ENCODE measurements at places on chromosomes 5 and 9.

- no peaks in the 10 kb centered on the region for H3K4me1 ChIP-seq
- H3K27me3 ChIP-seq = no peaks in the 10 kb centered on the region
- H3K27ac ChIP-seq = no peak overlapping the region
Measured at GRCh38 chr5:151298063-151298855, 5.3 kb downstream of the SLC36A3 start.

DNA sequence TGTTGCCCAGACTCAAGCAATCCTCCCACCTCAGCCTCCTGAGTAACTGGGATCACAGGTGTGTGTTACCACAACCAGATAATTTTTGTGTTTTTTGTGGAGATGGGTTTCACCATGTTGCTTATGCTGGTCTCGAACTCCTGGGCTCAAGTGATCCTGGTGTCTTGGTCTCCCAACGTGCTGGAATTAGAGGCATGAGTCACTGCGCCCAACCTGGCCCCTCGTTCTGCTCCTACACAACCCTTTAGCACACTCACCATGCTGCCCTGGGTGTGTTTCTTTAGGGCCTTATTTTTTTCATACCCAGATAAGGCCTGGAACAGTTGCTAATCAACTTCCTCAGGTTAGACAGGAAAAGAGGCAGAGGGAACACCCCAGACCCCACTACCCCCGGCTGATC lies 2.6 kb downstream of the PDZD2 start:
- no peak overlapping the region for H3K27ac ChIP-seq
- H3K4me3 ChIP-seq = no peak overlapping the region
- H3K36me3 ChIP-seq = no peaks in the 10 kb centered on the region
- no peak for DNase-seq
- H3K4me1 ChIP-seq = peaks cover 13% of the 10 kb centered on the region

DNA sequence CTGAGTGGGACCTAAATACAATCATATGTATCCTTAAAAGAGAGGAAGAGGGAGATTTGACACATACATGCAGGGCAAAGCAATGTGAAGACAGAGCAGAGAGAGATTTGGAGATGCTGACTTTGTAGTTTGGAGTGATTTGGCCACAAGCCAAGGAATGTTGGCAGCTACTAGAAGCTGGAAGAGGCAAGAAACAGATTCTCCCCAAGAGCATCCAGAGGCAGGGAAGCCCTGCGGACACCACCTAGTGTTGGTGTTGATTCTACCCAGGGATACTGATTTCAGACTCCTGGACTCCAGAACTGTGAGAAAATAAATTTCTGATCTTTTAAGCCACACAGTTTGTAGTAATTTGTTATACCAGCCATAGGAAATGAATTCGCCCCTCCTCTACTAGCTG lies 64.9 kb upstream of the OSMR start:
- DNase-seq = no peak
- H3K4me3 ChIP-seq = no peak overlapping the region
- H3K36me3 ChIP-seq = no peaks in the 10 kb centered on the region
- no peaks in the 10 kb centered on the region for H3K4me1 ChIP-seq
- H3K27ac ChIP-seq = no peak overlapping the region

DNA sequence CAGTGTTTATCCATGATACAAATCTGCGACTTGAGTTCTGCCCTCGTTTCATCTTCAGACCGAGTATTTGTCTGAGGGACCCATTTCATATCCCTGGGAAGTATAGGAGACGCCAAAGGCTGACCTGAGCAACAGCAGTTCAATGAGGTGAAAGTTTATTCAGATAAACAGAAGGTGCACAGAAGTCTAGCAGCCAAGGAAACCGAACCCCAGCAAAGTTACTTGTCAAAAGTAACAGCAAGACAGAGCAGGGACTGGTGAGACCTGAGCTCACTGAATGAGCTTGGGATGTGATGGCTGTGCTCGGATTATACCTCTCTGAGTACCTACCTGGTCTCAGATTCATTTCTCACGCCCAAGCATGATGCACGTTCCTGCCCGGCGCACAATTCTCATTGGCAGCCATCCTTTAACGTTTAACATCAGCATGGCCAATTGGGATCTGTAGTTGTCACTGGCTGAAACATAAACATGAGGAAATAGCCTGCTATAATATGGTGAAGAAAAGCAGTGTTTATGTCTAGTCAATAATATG lies 599 bp downstream of the LYRM7 start:
- peak overlapping the region; percentile 77 for H3K27ac ChIP-seq
- no peaks in the 10 kb centered on the region for H3K27me3 ChIP-seq
- DNase-seq = no peak
- no peaks in the 10 kb centered on the region for H3K36me3 ChIP-seq
- peaks cover 19% of the 10 kb centered on the region for H3K4me1 ChIP-seq
- H3K4me3 ChIP-seq = peak overlapping the region; percentile 89

DNA sequence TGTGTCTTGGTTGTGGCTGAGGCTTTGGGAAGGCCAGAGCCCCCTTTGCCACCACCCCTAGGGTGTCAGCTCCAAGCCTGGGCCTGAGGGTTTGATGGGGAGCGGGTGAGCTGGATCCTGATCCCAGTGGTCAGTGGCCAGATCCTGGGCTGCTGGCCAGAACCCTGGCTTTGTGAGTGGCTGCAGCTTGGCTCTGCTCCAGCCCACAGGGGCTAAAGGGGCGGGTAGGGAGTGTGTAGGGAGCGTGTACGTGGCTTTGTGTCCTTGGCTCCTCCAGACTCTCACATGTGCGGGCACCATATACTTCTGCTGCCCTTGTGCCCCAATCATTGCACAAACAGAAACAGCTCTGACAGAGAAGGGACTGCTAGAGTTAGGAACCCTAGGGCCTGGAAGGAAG lies 1.2 kb upstream of the IL11RA start:
- peaks cover 18% of the 10 kb centered on the region for H3K36me3 ChIP-seq
- no peak for DNase-seq
- H3K27ac ChIP-seq = no peak overlapping the region

- DNase-seq = no peak
- no peaks in the 10 kb centered on the region for H3K36me3 ChIP-seq
- no peaks in the 10 kb centered on the region for H3K4me1 ChIP-seq
- no peak overlapping the region for H3K27ac ChIP-seq
Measured at GRCh38 chr5:149284501-149284900, 12.8 kb downstream of the AFAP1L1 start.

DNA sequence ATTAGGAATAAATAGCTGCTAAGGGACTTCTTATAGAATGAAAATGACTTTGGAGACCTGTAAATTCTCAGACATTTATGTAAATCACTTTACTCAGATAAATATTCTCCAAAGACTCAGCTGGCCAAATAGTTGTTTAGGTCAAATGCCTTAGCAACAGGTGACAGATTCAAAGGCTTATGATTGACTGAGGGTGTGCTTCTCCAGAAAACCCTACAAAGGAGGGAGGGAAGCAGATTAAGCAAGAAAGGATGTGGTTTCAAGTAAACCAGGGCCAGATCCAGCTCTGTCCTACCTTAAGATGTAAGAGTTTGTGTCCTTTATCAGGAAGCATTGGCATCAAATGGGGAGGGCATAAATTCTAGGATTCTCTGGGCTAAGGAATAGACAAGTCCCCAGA lies 433.0 kb downstream of the TLE1 start:
- H3K4me3 ChIP-seq = no peak overlapping the region
- H3K27me3 ChIP-seq = no peaks in the 10 kb centered on the region
- no peaks in the 10 kb centered on the region for H3K36me3 ChIP-seq
- no peaks in the 10 kb centered on the region for H3K4me1 ChIP-seq
- no peak for DNase-seq

DNA sequence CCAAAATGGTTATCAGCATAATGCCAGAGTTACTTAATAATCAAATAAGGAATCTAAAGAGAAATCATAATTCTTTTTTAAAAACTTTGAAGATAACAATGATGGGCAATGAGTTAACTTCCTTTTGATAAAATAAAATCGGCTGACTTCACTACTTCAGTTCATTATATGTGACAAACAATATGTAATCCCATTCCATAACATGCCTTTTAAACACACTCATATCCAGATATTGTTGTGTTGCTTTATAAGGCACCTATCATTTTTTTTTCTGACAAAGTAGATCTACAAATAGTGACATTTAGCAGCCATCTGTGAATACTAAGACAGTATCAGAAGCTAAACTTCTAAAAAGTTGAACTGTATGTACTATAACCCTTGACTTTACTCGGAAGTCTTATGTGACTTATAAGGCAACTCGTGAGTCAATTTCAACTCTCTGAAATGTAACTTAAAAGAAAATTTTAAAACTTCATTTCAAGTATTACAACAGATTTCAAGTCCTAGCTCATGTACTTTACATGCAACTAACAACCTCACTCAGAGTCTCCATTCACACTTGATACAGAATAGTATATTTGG lies 7.5 kb downstream of the ADAMTS6 start:
- H3K4me3 ChIP-seq = no peak overlapping the region
- H3K4me1 ChIP-seq = no peaks in the 10 kb centered on the region
- H3K36me3 ChIP-seq = no peaks in the 10 kb centered on the region

DNA sequence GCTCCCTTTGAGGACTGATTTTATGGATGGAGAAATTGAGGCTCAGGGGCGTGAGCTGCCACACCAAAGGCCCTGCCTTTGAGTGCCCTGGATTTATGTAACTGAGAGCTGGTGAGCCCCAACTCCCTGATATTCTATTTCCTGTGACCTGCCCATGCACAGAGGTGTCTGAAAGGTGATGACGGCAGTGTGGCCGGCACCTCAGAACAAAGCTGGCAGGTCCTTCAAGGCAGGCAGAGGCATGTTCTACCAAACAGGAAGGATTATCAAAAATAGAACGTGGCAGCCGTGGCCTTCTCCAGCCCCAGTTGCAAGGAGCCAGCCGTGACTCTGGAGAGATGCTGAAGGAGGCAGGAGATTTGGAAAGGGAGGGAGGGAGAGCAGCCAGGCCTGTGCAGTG lies 36.2 kb downstream of the INSYN2B start:
- H3K27me3 ChIP-seq = no peaks in the 10 kb centered on the region
- no peaks in the 10 kb centered on the region for H3K4me1 ChIP-seq
- peaks cover 24% of the 10 kb centered on the region for H3K36me3 ChIP-seq
- no peak overlapping the region for H3K4me3 ChIP-seq
- no peak overlapping the region for H3K27ac ChIP-seq
- no peak for DNase-seq

DNA sequence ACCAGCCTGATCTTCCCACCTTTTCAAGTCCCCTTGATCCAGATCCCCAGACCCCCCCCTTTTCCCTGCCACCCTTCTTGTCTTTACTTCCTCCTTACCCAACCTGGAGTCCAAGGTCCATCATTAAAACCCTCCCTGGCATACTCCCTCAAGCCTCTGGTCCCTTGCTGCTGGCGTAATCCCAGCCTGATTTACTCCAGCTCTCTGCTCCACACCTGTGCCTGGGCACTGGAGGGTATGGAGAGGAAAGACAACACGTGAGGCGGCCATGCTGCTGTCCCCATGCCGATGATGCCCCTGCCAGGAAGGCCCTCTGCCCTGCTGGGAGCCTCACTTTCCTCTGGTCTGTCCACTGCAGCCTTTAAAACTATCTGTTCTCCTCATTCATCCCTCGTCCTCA lies 5.1 kb downstream of the B4GALT7 start:
- H3K4me1 ChIP-seq = peaks cover 22% of the 10 kb centered on the region
- H3K4me3 ChIP-seq = no peak overlapping the region
- H3K36me3 ChIP-seq = peaks cover 6% of the 10 kb centered on the region
- no peak overlapping the region for H3K27ac ChIP-seq

DNA sequence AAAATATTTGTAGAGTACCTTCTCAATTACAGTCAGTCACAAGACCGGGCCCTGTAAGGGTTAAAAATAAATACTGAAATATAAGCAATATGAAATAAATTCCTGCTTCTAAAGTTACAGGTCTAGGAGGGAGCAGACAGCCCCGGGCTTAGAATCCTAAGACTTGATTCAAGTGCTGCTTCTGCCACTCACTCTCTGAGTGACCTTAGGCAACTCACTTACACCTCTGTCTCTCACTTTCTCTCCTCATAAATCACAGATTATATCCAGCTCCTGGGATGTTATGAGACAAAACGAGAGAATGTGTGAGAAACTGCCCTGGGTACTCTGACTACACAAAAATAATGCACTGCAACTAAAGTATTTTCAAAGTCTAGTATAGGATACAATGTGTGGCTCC lies 101.9 kb downstream of the PDE4D start:
- H3K27me3 ChIP-seq = no peaks in the 10 kb centered on the region
- H3K4me3 ChIP-seq = no peak overlapping the region
- no peaks in the 10 kb centered on the region for H3K36me3 ChIP-seq
- peaks cover 36% of the 10 kb centered on the region for H3K4me1 ChIP-seq
- DNase-seq = no peak
- H3K27ac ChIP-seq = no peak overlapping the region

DNA sequence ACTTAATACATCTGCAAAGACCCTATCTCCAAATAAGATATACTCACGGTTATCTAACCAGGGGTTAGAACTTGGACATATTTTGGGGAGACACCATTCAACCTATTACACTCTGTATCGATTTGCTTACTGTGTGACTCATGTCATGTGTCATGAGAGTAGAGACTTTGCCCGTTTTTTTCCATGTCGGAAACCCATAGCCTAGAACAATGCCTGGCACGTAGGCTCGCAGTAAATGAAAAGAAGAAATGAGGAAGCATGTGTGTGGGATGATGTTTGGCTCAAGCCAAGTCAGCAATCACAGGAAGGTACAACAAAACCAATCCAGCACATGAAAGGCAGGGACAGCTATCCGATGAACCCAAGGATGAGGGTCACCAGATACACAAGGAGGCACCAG lies 94.6 kb upstream of the DNAH5 start:
- H3K4me3 ChIP-seq = no peak overlapping the region
- no peak for DNase-seq

- no peaks in the 10 kb centered on the region for H3K36me3 ChIP-seq
- peaks cover 3% of the 10 kb centered on the region for H3K4me1 ChIP-seq
- H3K4me3 ChIP-seq = no peak overlapping the region
- DNase-seq = no peak
- H3K27ac ChIP-seq = no peak overlapping the region
- H3K27me3 ChIP-seq = peaks cover 2% of the 10 kb centered on the region
Measured at GRCh38 chr9:132181796-132182313, 20.0 kb downstream of the NTNG2 start.

GRCh38 chr5:113246361-113246870 lies 188.4 kb downstream of the TSSK1B start:
- no peaks in the 10 kb centered on the region for H3K27me3 ChIP-seq
- H3K27ac ChIP-seq = no peak overlapping the region
- no peak for DNase-seq
- H3K4me1 ChIP-seq = no peaks in the 10 kb centered on the region
- H3K4me3 ChIP-seq = no peak overlapping the region
- H3K36me3 ChIP-seq = no peaks in the 10 kb centered on the region

DNA sequence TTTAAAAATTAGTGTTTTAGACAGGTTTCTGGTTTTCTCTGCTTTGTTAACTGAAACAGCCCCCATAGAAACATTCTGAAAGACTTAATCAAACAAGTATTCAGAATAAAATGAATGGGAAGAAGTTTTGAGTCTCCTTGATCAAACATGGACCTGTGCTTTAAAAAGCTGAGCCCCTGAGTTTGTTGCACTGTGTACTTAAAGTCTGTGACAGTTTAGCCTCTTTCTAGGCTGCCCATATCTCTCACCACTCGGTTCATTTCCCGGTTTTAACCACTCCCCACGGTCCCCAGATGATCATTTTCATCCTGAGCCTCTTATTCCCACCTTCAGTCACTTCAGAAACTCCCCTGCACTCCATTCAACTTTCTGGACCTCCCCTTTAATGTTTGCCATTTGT lies 215.9 kb upstream of the DMRT1 start:
- no peak overlapping the region for H3K27ac ChIP-seq
- no peaks in the 10 kb centered on the region for H3K27me3 ChIP-seq
- H3K4me3 ChIP-seq = no peak overlapping the region
- DNase-seq = no peak
- H3K36me3 ChIP-seq = no peaks in the 10 kb centered on the region

- H3K4me3 ChIP-seq = no peak overlapping the region
- H3K27me3 ChIP-seq = no peaks in the 10 kb centered on the region
- no peaks in the 10 kb centered on the region for H3K4me1 ChIP-seq
- H3K27ac ChIP-seq = no peak overlapping the region
- no peaks in the 10 kb centered on the region for H3K36me3 ChIP-seq
Measured at GRCh38 chr9:120235081-120235480, 344.9 kb downstream of the CDK5RAP2 start.
